Progenitor cell of endocrine pancreas (in vitro differentiated cells): ENCODE measurements at places on chromosomes 3 and 15.

DNA sequence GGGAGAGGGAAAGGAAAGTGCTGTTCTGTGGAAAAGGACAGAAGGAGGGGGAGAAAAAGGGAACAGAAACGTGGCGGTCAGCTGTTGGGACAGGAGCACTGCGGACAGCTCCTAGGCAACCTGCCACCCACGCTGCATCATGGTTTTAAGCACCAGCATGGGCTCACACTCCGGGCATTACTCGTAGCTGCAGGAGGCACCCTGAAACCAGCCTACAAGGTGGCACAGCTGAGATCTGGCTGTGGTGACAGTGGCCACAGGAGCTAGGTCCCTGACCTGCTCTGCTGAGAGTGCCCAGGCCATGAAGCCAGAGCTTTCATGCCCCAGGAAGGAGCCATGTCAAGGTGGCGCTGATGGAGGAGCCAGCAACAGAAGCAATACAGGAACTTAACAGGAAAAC lies 161.4 kb upstream of the ST8SIA2 start:
- H3K36me3 ChIP-seq: no peaks in the 10 kb centered on the region
- peaks cover 9% of the 10 kb centered on the region for H3K27me3 ChIP-seq
- no peak overlapping the region for H3K4me3 ChIP-seq
- H3K27ac ChIP-seq: no peak overlapping the region

- H3K27me3 ChIP-seq: no peaks in the 10 kb centered on the region
- H3K4me3 ChIP-seq: no peak overlapping the region
- H3K36me3 ChIP-seq: peaks cover 8% of the 10 kb centered on the region
- DNase-seq: no peak
Measured at GRCh38 chr3:17181413-17181907, 296.7 kb downstream of the PLCL2 start.

DNA sequence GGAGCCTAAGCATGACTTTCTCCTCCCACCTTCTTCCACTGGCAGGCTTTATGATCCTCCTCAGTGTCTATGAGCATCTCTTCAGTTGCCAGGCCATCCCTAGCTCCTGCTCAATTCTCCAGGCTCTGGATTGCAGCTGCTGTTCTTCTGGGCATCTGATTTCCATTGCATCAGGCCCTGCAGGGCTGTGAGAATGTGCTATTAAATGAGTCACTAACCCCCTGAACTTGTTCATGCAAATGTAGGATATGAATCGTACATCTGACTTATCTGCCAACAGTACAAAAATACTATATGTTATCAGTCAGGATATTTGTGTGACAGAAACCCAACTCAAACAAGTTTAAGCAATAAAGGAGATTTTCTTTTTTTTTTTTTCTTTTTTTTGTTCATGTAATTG lies 11.9 kb downstream of the GPR176 start:
- peaks cover 4% of the 10 kb centered on the region for H3K4me1 ChIP-seq
- H3K4me3 ChIP-seq: no peak overlapping the region
- no peak for DNase-seq
- H3K27ac ChIP-seq: no peak overlapping the region

DNA sequence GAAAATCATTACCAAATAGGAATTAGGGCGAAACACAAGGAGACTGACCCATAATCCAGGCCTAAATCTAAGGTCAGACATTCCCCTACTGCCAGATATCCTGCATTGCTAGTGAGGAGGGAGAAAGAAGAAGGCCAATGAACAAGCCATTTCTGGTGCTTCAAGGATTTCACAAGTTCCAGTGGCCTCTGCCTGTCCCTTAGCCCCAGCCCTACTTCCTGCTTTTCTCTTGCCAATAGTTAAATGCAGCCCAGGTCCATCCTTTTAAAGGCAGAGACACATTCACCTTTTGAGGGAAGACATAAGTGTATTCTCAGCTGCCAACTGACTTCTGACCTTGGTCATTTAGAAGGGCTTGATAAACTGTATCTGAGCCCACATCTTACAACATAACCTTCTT lies 135.8 kb downstream of the ZNF621 start:
- peaks cover 16% of the 10 kb centered on the region for H3K27me3 ChIP-seq
- no peaks in the 10 kb centered on the region for H3K4me1 ChIP-seq
- no peaks in the 10 kb centered on the region for H3K36me3 ChIP-seq

- no peak for DNase-seq
- H3K4me1 ChIP-seq: no peaks in the 10 kb centered on the region
- no peaks in the 10 kb centered on the region for H3K27me3 ChIP-seq
- no peaks in the 10 kb centered on the region for H3K36me3 ChIP-seq
- no peak overlapping the region for H3K27ac ChIP-seq
- no peak overlapping the region for H3K4me3 ChIP-seq
Measured at GRCh38 chr3:171485338-171485737, 25.1 kb upstream of the TNIK start.

GRCh38 chr15:65655026-65655425 lies 33.3 kb downstream of the SLC24A1 start:
- no peak for DNase-seq
- H3K27ac ChIP-seq: no peak overlapping the region
- H3K4me1 ChIP-seq: no peaks in the 10 kb centered on the region
- no peaks in the 10 kb centered on the region for H3K36me3 ChIP-seq

GRCh38 chr3:126338790-126339288 lies 18.4 kb downstream of the KLF15 start:
- no peak overlapping the region for H3K4me3 ChIP-seq
- no peak for DNase-seq
- no peaks in the 10 kb centered on the region for H3K36me3 ChIP-seq
- H3K4me1 ChIP-seq: peaks cover 10% of the 10 kb centered on the region

- H3K36me3 ChIP-seq: no peaks in the 10 kb centered on the region
- peaks cover 7% of the 10 kb centered on the region for H3K4me1 ChIP-seq
- H3K27me3 ChIP-seq: no peaks in the 10 kb centered on the region
- DNase-seq: no peak
Measured at GRCh38 chr3:178562947-178563232, 26.7 kb downstream of the KCNMB2 start.
